ENCODE measurements at places on chromosomes 3 and 15.

DNA sequence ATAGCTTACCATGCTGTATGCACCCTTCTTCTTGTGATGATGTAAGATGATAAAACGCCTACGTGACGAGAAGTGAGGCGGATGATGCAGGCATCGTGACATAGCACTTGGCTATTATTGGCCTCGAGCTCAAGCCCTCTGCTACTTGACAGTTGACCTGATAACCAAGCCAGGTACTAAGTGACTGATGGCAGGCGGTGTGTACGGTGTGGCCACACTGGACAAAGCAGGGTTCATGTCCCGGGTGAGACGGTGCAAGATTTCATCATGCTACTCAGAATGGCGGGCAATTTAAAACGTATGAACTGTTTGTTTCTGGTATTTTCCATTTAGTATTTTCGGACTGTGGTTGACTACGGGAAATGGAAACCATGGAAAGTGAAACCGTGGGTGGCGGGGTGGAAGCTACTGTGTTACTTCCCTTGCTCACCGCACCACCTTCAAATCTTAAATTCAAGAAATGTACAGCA is 57.7 kb downstream of the SLC12A8 start:
- no peak for DNase-seq

DNA sequence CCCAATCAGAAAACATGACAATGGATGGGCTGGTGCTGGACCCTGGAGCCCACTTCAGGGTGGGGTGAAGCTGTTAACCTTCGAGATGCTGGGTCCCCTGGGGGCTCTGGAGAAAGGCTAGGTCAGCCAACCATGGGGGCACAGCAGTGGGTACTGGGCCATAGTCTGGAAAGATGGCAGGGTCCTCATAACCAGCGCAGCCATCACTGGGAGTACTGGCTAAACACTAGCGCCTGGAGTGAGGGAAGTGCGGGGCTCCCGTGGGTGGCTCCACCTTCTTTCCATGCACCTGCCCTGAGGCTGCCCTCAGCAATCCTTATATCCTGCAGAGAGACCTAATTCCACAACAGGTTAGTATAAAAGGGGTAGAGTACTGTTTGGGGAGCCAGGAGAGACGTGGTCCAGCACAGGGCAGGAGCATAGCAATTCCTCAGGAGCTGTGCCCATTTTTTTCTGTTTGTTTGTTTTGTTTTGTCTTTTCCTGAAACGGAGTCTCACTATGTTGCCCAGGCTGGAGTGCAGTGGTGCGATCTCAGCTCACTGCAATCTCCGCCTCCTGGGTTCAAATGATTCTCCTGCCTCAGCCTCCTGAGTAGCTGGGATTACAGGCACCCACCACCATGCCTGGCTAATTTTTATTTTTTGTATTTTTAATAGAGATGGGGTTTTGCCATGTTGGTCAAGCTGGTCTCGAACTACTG is 122.6 kb upstream of the MEF2A start:
- DNase-seq, result no peak

DNA sequence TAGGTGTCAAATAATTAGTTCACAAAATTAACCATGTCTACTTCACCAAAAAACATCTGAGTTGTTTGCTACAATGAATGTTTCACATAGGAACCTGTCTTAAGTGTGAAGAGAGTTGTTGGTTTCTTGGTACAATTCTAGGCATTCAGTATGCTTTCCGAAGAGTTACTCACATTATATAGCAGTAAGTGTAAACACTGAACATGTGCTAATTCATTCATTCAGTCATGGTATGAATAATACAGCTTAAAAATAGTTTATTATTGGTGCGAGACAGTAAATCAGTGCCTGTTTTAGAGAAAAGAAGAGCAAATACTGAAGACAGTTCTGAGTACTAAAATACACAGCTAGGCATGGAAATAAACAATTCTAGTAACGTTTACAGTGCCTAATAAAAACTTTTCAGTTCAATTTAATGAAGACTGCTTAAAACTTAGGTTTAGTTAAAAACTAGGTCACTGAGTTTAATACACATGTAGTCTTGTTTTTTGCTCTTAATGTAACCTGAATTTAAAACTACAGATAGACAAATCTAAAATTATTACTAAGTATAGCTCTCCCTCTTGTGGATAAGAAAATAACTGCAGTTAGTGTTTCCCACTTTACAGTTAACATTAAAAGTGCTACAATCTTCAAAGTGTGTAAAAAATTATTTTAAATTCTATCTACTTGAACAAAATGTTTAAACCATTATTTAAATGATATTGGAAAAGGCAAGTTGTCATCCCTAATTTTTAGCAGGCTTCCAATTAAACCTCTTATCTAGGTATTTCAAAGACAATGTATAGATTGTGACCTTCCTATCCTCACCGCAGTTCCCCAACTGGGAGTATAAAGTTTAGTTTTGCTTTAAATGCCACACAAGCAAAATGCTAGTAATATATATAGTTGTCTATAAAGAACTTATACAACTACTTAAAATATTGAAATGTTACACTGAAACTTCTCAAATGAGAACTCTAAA is 20.1 kb upstream of the ZCWPW2 start:
- DNase-seq, result no peak

- no peak for DNase-seq
These were observed 28.5 kb upstream of the SLC7A14 start for GRCh38 chr3:170614214-170614966.

- DNase-seq, result no peak
These were observed 268.1 kb upstream of the CRBN start for GRCh38 chr3:3447641-3448040.

- DNase-seq, result no peak
These were observed 54.5 kb downstream of the CNTN6 start for GRCh38 chr3:1147326-1147725.

GRCh38 chr3:79672731-79673130 is 95.1 kb downstream of the ROBO1 start:
- no peak for DNase-seq

DNA sequence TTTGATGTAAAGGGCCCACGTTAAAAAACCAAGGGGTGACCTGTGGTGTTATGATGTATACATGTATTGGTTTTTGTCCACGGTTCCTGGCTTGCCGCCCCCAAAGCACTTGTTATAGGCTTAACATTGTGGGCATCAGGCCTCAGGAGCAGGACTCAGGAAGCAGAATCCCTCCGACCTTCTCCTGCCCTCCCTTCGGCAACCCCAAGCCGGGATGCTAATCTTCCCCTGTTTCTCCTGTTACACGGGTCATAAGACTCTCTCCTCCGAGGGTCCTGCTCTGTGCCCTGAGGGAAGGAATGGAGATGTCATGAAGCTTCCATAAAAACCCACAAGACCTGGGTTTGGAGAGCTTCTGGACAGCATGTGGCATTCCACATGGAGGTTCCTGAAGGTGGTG is 48.8 kb downstream of the RPLP1 start:
- DNase-seq, result no peak

DNA sequence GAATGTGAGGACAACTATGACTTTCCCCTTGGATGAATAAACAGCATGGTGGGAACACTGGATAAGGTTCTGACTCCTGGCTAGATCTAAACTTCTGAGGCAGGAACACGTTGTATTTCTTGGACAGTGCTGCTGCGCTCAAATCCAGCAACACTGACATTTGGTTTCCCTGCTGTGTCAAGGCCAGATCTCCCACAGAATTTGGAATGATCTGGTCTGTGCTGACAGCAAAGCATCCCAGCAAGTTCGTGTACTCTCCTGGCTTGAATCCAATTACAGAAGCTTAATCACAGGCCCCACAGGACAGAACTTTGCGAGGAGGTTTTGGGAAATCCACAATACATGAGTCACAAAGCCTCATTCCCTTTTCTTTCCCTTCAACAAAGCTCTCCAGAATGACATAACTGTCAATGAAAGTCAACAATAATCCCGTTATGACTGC is 92.5 kb downstream of the ADAMTS9 start:
- DNase-seq, result no peak

DNA sequence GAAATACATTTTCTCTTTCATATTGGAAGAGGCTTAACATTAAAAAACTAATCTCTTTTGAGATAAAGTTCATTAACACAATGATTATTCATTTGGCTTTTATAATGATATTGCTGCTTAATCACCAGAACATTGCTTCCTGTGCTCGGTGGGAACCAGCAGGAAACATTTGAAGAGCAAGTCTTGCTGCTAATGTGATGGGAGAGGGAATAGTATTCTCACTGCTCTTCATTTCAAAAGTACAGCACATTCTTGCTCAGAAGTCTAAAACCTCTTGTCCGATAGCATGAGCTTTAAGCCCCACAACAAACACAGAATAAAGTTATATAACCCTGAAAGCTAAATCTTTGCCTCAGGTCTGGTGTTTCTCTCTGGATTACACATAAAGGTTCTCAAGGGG is 190.8 kb upstream of the CNTN4 start:
- no peak for DNase-seq

DNA sequence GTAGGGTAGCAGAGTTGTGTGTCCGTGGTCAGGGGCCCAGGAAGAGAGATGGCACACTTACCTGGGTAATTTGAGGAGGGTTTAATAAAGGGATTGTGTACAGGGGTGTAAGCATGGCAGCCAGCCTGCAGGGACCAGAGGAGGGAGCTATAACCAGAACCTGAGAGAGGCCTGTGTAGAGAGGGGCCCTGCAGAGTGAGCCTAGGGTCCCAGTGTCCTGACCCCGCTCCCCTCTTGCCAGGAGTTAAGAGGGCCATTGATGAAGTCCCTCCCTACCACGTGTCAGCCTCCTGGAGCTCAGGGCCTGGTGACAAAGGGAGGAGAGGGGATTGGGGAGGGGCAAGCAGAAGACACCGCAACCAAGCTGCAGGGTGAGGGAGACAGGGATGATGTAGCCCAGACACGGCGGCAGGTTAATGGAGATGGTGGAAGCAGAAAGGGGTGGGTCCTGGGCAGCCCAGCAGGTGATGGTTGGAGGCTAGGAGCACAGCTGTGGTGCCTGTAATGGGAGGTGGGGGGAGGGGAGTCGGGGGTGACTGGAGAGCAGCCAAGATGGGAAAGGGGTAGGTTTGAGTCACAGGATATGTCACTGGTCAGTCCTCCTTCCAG is 165.4 kb upstream of the TOPAZ1 start:
- DNase-seq, result no peak

DNA sequence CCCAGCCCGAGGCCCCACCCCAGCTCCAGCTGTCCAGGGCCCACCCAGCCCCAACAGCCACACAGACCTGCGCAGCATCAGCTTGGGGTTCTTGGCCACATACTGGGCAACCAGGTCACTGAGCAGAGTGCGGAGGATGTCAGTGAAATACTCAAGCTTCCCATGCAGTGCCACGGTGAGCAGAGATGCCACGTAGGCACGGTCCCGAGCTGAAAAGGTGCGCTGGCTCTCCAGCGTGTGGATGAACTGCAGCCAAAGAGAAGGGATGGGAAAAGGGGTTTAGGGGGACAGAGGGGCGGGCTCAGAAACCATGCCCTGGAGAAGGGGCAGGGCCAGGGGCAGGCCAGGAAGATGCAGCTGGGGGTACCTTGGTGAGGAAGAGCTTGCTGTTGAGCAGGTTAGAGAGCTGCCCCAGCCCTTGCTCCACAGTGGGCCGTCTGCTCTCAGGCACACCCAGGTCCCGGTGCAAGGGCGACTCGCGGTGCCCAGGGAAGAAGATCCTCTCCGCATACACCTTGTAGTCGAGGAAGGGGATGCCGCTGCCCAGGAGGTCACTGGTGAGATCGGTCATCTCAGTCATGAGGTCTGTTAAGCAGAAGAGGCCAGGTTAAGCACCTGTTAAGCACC is 17.4 kb downstream of the PLXNB1 start:
- DNase-seq, result no peak

DNA sequence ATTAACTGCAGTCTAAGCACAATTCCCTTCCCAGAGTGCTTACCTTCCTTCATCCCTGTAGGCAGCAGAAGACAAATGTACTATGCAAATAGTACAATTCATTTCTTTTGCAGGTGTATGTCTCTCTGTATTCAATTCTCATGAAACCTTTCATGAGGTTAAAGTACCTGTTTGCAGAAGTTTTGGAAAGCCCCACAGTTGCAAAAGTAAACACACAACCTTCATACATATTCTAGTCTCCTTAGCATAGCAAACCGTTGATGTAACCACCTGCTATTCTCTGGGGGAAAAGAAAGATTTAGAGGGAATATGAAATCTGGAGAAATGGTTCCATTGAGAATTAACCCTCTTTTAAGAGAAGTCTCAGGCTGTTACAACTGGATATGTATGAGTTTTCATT is 200.3 kb upstream of the SUCLG2 start:
- no peak for DNase-seq

- no peak for DNase-seq
These were observed 70.8 kb downstream of the EFCAB12 start for GRCh38 chr3:129357616-129358015.

DNA sequence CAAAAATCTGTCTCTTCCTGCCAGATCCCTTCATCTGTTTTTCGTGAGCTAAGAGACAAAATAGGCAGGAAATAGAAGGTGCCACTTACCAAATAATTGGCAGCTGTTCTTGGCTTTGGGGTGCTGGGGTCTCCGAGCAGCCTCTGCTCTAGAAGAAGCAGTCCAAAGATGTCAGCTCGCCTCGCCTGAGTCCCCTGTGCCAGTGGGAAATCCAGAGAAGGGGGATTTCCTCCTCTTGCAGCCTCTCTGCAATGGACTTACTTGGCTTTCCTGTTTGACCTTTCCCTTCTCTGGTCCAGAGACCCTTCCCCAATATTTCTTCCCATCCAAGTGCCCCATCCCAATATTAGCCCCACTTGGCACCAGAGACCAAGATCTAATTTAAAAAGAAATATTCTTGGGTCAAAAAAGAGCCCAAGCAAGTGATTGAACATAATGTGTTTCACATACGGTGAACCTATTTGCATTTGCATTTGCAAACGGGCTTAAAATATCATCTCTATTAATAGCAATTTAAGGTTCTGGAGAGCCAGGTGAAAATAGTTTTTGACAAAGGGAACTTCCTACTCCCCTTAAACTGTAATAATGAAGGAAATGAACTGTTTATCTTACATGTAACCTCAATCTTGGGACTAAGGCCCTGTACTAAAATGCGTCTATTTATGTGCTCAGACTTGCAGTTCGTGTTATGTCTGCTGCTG is 23.2 kb downstream of the CD86 start:
- DNase-seq, result no peak

DNA sequence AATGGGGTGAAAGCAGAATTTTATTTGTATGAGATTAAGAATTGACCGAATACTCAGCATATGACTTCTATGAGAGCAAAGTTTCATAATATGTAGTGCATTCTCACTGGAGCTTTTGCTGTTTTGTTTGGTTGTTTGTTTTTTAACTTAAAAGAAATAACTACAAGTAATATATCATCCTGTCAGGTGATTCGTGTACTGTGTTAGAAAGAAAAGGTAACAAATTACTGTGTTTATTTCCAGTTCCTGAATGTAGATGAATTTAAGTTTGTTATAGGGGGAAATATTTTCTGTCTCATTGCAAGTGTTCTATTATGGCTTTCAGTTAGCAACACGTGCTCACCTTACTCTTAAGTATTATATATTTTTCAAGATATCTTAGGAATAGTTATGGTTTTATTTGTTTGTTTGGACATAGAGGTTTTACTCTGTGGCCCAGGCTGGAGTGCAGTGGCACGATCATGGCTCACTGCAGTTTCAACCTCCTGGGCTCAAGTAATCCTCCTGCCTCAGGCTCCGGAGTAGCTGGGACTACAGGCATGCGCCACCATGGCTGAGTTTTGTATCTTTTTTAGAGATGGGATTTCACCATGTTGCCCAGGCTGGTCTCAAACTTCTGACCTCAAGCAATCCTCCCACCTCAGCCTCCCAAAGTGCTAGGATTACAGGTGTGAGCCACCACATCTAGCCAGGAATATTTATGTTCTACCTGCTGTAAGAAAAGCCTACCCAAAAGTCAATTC is 125.4 kb downstream of the FNDC3B start:
- no peak for DNase-seq

- no peak for DNase-seq
These were observed 124.5 kb upstream of the ATP10A start for GRCh38 chr15:25987638-25988037.

Data from NCI-H774 (cell line).